ENCODE measurements at places on chromosomes 11 and 22. TPM values are rescaled to one million over a fixed set of nuclear protein-coding genes. Genes with fewer than 3 reads are reported as not detected.

The PATE4 gene
- total RNA-seq: not detected

The RAG1 gene
- 0.05 TPM for total RNA-seq

The IFTAP gene
- not detected for total RNA-seq

The CD248 gene
- 0.30 TPM for total RNA-seq

The SPON1 gene
- 0.79 TPM for total RNA-seq

The OR2AG2 gene
- not detected for total RNA-seq

The MAP6 gene
- total RNA-seq: 0.44 TPM

The CCDC81 gene
- 0.96 TPM for total RNA-seq

The SOX6 gene
- 0.05 TPM for total RNA-seq

DNA sequence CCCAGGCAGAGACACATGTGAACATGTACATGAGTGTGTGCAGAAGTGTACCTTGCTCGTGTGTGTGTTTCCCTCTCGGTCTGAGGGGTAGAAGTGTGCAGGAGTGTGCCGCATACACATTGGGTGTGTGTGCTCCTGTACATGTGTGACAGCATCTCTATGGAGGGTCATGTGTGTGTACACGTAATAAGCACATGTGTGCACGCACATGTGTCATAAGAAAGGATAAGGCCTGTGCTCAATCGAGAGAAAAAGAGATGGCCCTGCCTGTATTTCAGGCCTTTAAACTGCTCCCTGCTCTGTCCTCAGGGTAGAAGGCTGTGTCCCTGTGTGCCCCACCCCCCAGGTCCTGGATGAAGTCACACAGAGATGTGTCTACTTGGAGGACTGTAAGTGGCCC lies 61.8 kb downstream of the OTOG start:
- H3K36me3 ChIP-seq: no peaks in the 10 kb centered on the region
- H3K27ac ChIP-seq: no peak overlapping the region
- H3K4me1 ChIP-seq: no peaks in the 10 kb centered on the region
- no peaks in the 10 kb centered on the region for H3K27me3 ChIP-seq
- no peak for DNase-seq
- no peak overlapping the region for H3K4me3 ChIP-seq

DNA sequence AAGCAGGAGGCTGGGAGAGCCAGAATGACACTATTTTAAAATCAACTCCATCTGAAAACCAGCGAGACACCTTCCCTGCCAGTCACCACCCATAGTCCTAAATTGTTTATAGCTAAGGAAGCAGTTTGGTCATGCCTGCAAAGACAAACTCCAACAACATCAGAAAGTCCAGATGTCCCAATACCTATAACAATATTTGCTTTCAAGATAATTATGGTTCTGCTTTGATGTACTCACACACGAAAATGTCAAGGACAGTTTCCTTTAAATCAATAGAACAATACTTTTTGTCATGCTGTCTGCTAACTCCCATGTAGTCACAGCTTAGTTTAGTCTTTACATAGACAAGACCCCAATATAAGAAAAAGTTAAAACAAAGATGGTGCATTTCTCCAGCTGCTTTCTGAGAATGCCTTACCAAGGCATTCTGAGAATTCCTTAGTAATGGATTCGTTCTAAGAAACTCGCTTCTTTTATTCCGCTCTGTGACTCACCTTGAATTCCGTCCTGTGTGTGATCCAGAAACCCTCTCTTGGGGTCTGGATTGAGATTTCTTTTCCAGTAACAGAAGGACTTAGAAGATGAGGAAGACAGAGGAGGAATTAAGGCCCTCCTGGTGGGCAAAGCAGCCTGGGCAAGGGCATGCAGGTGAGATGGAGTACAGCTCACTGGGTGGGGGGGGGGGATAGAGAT lies 9.6 kb upstream of the SCGB2A2 start:
- H3K4me1 ChIP-seq: no peaks in the 10 kb centered on the region
- H3K27me3 ChIP-seq: peaks cover 3% of the 10 kb centered on the region
- no peak overlapping the region for H3K27ac ChIP-seq
- no peak for DNase-seq
- H3K36me3 ChIP-seq: no peaks in the 10 kb centered on the region
- H3K4me3 ChIP-seq: no peak overlapping the region

DNA sequence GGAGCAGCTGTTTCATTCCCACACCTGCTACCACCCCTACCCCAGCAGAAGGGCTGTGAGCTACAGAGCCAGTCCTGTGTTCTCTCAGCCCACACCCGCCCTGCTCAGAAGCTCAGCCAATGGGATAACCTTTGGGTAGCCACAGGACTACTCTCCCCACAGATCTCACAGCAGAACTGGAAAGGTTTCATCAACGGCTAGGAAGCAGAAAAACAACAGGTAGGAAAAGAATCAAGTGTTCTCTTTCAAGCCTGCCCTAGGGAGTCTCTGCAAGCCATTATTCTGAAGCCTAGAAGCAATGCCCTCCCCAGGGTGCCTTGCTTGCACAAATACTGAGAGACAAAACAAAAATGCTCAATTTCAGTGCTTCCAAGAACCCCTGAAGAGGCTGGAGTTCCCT lies 77.2 kb downstream of the TMPRSS5 start:
- H3K4me3 ChIP-seq: no peak overlapping the region
- peaks cover 3% of the 10 kb centered on the region for H3K27me3 ChIP-seq
- no peak for DNase-seq

- no peak for DNase-seq
- H3K27ac ChIP-seq: no peak overlapping the region
- H3K4me1 ChIP-seq: no peaks in the 10 kb centered on the region
- no peaks in the 10 kb centered on the region for H3K36me3 ChIP-seq
Measured at GRCh38 chr11:95345651-95346050, 114.6 kb upstream of the SESN3 start.

- peaks cover 18% of the 10 kb centered on the region for H3K4me1 ChIP-seq
- DNase-seq: no peak
- no peaks in the 10 kb centered on the region for H3K27me3 ChIP-seq
- H3K36me3 ChIP-seq: no peaks in the 10 kb centered on the region
Measured at GRCh38 chr11:47886096-47886495, 37.9 kb upstream of the NUP160 start.

DNA sequence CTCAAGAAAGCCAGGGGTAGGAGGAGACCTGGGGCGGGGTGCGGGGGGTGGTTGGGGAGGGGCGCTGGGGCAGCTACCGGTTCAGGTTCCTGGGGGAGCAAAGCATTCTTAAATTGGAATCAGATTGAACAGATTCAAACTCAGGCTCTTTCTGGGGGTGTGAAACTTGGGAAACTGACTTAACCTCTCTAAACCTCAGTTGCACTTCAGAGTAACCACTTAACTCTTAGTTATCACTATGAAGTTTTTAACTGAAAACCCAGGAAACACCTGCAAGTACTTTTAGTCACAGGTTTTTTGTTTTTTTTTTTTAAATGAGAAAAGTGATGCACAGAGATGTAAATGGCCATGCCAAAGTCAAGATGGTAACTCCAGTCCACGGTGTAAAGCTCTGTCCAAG lies 72.0 kb downstream of the RCN1 start:
- no peaks in the 10 kb centered on the region for H3K4me1 ChIP-seq
- DNase-seq: no peak
- no peak overlapping the region for H3K27ac ChIP-seq
- peaks cover 7% of the 10 kb centered on the region for H3K27me3 ChIP-seq
- H3K36me3 ChIP-seq: no peaks in the 10 kb centered on the region

GRCh38 chr11:96230686-96231085 lies 112.3 kb downstream of the MAML2 start:
- H3K4me1 ChIP-seq: peaks cover 14% of the 10 kb centered on the region
- H3K36me3 ChIP-seq: no peaks in the 10 kb centered on the region
- H3K4me3 ChIP-seq: no peak overlapping the region

- H3K4me3 ChIP-seq: no peak overlapping the region
- DNase-seq: no peak
- peaks cover 44% of the 10 kb centered on the region for H3K36me3 ChIP-seq
- no peak overlapping the region for H3K27ac ChIP-seq
- no peaks in the 10 kb centered on the region for H3K27me3 ChIP-seq
- H3K4me1 ChIP-seq: peaks cover 6% of the 10 kb centered on the region
Measured at GRCh38 chr22:23816156-23816976, 22.4 kb downstream of the DERL3 start.

GRCh38 chr22:49969751-49970527 lies 9.4 kb downstream of the PIM3 start:
- no peaks in the 10 kb centered on the region for H3K27me3 ChIP-seq
- peaks cover 47% of the 10 kb centered on the region for H3K4me1 ChIP-seq
- H3K36me3 ChIP-seq: no peaks in the 10 kb centered on the region
- H3K27ac ChIP-seq: peak overlapping the region; percentile 80
- no peak for DNase-seq
- peak overlapping the region; percentile 38 for H3K4me3 ChIP-seq

GRCh38 chr11:116917632-116918031 lies 80.2 kb upstream of the APOA1 start:
- DNase-seq: no peak
- no peaks in the 10 kb centered on the region for H3K27me3 ChIP-seq
- no peaks in the 10 kb centered on the region for H3K4me1 ChIP-seq
- no peaks in the 10 kb centered on the region for H3K36me3 ChIP-seq
- no peak overlapping the region for H3K4me3 ChIP-seq

DNA sequence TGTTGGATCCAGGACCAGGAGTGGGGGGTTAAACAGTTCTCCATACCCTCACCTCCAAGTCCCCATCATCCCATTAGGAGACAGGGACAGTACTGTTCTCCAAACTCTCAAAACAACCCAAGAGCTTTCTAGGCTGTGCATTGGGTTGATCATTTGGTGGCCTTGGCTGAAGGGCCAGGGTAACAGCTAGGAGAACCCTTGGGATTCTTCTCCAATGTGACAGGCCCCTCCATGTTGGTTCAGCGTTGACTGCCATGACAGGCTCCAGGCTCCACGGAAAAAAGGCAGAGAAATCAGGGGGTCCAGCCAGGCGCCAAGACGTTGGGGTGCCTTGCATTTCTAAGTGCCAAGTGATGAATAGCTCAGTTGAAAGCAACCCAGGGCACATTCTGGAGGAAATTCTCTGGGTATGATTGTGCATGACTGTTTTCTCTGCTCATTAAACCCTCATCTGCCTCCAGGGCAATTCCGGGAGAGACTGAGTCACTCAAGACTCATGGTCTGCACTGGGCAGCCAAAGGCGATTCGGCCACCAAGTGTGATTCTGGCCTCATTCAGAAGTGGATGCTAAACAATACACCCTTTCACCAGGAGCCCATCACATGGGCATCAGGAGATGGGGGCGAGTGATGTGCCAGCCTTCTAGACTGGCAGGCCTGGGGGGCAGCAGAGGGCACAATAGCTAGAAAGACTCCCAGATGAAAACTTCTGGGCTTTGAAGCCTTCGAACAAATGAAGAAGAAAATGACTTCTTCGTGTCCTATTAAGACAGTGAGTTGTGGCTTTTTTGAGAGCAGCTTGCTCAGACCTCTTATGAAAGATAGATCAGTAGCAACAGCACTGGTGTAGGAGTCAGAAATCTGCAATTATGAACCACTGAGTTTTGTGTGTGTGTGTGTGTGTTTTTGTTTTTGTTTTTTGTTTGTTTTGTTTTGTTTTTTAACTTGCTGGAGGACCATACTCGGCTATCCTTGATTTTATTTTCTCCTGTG lies 27.7 kb downstream of the CD44 start:
- peak overlapping the region; percentile 99 for H3K27ac ChIP-seq
- peaks cover 97% of the 10 kb centered on the region for H3K4me1 ChIP-seq
- H3K4me3 ChIP-seq: peak overlapping the region; percentile 70
- peaks cover 25% of the 10 kb centered on the region for H3K36me3 ChIP-seq
- H3K27me3 ChIP-seq: no peaks in the 10 kb centered on the region

DNA sequence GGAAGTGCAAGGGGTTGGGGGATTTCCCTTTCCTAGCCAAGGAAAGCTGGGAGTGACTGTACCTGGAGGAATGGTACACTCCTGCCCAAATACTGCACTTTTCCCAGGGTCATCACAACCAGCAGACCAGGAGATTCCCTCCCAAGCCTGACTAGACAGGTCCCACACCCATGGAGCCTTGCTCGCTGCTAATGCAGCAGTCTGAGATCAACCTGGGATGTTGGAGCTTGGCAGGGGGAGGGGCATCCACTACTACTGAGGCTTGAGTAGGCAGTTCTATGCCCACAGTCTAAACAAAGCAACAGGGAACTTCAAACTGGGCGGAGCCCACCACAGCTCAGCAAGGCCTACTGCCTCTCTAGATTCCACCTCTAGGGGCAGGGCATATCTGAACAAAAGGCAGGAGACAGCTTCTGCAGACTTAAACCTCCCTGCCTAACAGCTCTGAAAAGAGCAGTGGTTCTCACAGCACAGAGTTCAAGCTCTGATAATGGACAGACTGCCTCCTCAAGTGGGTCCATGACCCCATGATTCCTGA lies 58.5 kb downstream of the SLC22A9 start:
- no peaks in the 10 kb centered on the region for H3K4me1 ChIP-seq
- peaks cover 2% of the 10 kb centered on the region for H3K27me3 ChIP-seq
- DNase-seq: no peak
- no peaks in the 10 kb centered on the region for H3K36me3 ChIP-seq

- H3K4me1 ChIP-seq: no peaks in the 10 kb centered on the region
- H3K36me3 ChIP-seq: no peaks in the 10 kb centered on the region
- H3K27ac ChIP-seq: no peak overlapping the region
- H3K4me3 ChIP-seq: no peak overlapping the region
Measured at GRCh38 chr11:75031771-75032549, 43.2 kb downstream of the NEU3 start.

DNA sequence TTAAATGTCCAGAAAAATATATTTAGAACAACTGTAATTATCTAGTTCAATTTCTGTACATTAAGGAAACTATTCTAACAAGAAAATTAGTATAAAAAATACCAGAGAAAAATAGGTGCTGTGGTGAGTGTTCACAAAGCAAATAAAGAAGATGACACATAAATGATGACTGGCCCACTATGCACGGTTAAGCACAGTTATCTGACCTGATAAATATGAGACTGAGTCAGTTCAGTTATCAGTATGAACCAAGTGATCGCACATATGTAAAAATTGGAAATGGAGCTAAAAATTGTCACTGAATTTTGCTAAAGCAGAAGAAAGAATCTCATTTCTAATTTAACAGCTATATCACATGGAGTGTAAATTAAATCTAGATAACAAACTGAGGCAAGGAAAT lies 18.8 kb upstream of the MAML2 start:
- H3K4me3 ChIP-seq: no peak overlapping the region
- H3K36me3 ChIP-seq: peaks cover 55% of the 10 kb centered on the region
- no peaks in the 10 kb centered on the region for H3K4me1 ChIP-seq

DNA sequence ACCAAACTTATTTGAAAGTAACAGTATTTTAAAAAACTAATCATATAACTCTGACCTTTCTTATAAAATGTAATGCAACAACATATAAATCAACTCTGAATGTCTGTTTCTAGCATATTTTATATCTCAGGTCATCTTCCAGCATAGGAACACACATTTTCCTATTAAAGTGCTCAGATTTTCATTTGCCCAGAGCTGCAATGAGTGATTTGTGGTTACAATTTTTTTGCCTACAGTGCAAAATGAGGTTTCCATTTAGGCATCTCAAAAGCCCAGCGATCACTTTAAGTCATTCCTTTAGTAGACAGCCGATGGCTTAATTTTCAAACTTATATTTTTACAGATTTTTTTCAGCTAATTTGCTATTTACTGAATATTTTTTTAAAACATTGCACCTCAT lies 1.0 kb downstream of the LYVE1 start:
- no peak overlapping the region for H3K4me3 ChIP-seq
- no peaks in the 10 kb centered on the region for H3K36me3 ChIP-seq
- H3K27me3 ChIP-seq: peaks cover 10% of the 10 kb centered on the region
- no peak for DNase-seq
- H3K27ac ChIP-seq: no peak overlapping the region
